NCI-H1105 (cell line): ENCODE measurements at places on chromosomes 13 and 19.

DNA sequence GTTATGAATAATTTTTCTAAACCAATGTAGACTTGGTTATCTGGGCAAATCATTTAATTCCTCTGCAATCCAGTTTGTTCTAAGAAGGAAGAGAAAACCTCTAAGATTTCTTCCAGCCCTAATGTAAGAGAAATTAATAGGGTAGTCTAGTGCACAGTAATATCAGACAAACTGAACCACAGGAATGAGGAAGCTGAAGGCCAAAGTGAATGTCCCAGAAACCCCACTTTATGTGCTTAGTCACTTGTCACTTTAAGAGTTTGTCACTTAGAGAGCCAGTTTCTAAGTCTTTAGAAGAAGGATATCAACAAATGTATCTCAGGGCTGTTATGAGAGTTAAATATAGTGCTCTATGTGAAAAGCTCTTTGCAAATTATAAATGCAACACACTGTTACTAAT lies 750.6 kb downstream of the DIAPH3 start:
- DNase-seq: no peak

- DNase-seq: no peak
These were observed 13.3 kb upstream of the LEUTX start for GRCh38 chr19:39765091-39766076.

DNA sequence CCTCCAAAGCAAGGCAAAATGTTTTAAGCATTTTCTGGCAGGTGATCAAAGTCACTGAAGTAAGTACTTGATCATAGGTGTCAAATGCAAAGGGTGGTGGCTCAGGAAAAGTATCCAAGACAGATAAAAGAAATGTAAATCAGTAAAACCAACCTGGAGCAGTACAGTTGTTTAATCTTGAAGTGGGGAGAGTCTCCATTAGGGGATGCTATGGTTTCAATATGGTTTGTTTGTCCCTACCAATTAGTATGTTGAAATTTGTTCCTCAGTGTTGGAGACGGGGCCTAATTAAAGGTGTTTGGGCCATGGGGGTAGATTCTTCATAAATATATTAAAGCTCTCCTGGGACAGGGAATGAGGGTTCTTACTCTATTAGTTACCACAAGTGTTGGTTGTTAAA lies 1781.7 kb upstream of the PRR20A start:
- no peak for DNase-seq

- DNase-seq: no peak
These were observed 6.7 kb upstream of the GNA15 start for GRCh38 chr19:3129112-3129511.

DNA sequence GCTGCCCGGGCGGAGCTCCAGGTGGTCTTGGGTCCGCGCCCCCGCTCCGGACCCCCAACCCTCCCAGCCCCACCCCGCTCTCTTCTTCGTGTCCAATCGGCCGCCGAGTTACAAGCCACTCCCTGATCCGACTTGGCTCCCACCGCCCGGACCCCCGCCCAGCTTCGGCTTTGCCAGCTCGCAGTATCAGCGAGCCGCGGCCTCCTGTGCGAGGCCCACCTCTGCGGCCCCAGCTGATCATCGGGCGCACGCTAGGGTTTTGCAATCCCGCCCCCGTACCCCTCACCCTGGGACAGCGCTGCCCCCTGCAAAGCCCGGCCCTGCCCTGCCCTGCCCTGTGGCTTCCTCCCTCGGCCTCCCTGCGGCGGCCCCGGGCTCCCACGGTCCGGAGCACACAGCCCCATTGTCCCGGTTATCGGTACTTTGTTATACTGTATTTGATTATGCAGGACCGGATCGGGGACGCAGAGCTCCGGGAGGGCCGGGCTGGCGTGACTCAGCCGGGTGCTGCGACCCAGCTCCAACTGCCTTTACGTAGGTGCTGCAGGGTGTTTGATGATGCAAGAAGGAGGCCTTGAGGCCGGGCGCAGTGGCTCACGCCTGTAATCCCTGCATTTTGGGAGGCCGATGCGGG lies 598 bp upstream of the LPAR2 start:
- DNase-seq: peak; percentile 90

DNA sequence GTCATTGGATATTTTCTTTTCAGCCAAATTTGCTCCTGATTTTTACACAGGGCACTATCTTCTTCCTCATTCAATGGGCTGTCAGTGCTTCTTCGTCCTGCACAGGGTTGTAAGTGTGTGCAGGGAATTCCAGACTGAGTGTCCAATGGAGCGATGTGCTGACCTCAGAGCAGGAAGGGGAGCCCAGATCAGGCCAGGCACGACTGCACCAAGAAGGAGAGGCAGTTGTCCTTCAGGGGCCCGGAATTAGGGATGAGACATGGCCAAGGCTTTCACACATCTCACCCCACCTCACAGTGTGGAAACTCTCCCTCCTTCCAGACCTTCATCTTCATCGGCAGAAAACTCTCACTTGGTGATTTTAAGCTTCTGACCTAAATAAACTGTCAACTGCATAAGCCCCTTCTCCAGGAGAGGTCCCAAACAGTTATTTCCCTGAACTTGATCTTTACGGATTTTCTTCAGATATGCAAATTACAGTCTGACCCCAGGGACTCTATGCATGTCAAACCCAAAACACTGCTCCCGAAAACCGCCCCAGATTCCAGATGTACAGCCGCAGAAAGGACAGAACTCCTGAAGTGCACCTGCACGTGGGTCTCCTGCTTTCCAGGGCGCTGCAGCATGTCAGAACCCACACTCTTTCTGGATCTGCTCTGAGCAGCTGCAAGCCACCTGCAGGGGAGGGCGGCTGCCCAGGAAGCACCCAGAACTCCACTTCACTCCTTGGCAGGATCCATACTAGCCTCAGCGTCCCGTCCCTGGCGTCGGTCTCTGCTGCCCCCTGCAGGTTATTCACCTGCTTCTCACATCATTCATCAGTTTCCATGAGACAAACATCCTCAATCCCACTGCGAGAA lies 625 bp upstream of the ZNF20 start:
- DNase-seq: peak; percentile 89

DNA sequence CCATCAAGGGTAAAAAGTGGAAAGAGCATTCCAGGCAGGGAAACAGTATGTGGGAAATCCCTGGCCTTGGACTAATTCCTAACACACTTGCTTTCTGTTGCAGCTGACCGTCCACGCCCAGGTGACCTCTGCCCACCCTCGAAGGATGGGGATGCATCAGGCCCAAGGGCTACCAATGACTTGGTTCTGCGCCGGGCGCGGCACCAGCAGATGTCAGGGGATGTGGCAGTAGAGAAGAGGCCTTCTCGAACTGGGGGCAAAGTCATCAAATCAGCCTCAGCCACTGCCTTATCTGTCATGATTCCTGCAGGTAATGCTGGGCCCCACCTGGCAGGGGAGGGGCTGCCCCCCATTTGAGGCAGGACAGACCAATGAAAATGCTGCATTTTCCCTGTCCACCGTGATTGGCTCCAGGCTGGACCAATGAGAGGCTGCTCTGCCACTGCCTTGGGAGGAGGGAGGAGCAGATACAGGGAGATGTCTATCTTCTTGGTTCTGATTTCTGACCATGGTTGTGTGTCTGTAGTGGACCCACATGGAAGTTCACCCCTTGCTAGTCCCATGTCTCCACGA lies 12.6 kb downstream of the DNASE2 start:
- no peak for DNase-seq

GRCh38 chr13:99723878-99724277 lies 222.6 kb downstream of the TM9SF2 start:
- DNase-seq: no peak

DNA sequence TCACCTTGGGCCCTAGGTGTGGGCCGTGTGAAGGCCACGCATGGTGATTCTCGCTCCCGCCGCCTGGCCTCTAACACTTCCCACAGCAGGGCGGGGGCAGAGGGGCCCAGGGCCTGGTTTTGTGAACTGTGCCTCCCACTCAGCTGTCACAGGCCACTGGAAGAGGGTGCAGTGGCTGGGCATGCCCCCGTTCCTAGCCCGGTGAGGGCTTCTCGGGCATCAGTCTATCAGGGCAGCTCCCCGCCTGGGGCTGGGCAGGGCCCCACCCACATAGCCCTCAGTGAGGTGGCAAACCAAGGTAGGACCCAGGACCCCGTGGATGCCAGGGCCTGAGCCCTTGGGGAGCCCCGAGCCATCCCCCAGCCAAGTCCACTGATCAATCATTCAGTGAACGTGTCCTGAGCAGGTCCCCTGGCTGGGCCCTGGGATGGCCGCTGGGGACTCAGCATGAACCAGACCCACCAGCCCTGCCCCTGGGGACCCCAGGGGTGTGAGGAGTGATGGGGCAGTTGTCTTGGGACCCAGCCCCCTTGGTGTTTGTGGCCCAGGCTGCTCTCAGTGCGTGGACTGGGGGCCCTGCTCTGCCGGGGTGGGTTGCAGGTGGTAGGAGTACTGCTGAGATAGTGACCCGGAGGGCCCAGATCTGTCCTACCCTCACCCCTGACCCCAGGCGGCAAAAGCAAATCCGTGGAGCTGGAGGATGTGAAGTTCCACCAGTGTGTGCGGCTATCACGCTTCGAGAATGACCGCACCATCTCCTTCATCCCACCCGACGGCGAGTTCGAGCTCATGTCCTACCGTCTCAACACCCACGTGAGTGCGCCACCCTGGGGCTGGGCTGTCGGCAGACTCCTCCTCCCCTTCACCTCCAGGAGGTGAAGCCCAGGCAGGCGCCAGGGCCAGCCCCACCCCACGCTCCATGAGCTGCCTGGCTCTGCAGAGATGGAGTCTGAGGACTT lies 29.4 kb downstream of the AP1M1 start:
- DNase-seq: no peak

GRCh38 chr19:15463861-15464371 lies 428 bp downstream of the RASAL3 start:
- DNase-seq: no peak

- DNase-seq: no peak
These were observed 743.8 kb upstream of the SLC10A2 start for GRCh38 chr13:103810026-103810425.

GRCh38 chr19:858868-859843 lies at the start of gene CFD:
Gene CFD, plus strand, starts transcription at chr19:859664. Its CDS starts 26 bp downstream, at chr19:859690.
- no peak for DNase-seq

DNA sequence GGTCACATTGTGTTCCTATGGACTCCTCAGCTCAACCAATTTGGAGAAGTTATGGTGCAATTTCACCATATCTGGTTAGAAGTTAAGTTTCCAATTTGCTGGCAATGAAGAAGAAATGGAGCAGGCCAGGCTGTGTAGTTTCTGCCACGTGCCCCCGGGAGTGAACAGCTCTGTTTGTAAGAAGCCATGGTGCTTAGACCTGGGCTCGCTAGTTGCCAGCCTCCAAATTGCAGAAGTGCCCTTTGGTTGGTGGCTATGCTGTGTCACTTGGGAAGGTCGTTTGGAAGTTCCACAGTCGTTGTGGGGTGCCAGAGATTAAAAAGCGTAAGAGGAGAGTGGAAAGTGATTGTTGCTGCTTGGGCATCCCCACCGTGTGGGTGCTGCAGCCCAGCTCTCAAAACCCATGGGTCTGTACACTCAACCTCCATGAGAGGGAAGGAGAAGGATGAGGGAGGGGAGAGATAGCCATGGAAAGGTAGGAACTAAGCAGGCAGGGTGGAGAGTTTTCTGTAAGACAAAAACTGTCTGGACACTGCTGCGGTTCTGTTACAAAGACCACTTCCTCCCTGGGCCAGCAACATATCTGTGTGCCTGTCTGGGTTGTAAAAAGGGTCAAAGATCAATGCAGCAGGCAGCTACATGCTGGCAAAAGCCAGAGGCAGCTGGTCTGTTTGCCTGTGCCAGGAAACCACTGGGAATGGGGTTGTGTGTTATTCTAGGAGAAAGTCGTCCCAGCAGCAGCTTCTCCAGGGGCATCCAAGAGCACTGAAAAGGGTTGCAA lies 10.8 kb downstream of the ALOX5AP start:
- no peak for DNase-seq

DNA sequence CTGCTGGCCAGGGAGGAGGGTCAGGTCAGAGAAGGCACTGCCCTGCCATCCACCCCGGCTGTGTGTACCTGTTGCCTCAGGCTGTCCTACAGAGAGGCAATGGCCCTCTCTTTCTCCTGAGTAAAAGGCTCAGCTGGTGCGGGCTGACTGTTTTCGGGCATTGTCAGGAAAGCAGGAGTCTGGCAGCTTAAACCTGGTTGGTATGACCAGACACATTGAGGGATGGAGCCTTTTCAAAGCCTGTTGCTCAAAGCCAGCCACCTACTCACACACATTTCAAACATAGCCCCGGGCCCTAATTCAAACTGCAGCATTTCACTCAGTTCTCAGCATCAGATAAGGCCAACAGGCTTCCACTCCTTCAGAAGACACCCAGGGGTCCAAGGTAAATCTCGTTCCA lies 61.8 kb upstream of the PDX1 start:
- no peak for DNase-seq

GRCh38 chr19:32870981-32871451 lies 1.4 kb upstream of the SLC7A9 start:
- no peak for DNase-seq
